ENCODE measurements at places on chromosomes 3 and 15. TPM values are rescaled to one million over a fixed set of nuclear protein-coding genes. Genes with fewer than 3 reads are reported as not detected.

- H3K27me3 ChIP-seq: no peaks in the 10 kb centered on the region
- H3K4me3 ChIP-seq: no peak overlapping the region
- H3K4me1 ChIP-seq: peaks cover 16% of the 10 kb centered on the region
- no peak for DNase-seq
- H3K36me3 ChIP-seq: no peaks in the 10 kb centered on the region
Observed at GRCh38 chr15:58247855-58248842, 110.0 kb downstream of the AQP9 start.

The IL12A gene
- total RNA-seq: 0.19 TPM

The SRPRB gene
- total RNA-seq: 39.7 TPM

The MEGF11 gene
- total RNA-seq: not detected

DNA sequence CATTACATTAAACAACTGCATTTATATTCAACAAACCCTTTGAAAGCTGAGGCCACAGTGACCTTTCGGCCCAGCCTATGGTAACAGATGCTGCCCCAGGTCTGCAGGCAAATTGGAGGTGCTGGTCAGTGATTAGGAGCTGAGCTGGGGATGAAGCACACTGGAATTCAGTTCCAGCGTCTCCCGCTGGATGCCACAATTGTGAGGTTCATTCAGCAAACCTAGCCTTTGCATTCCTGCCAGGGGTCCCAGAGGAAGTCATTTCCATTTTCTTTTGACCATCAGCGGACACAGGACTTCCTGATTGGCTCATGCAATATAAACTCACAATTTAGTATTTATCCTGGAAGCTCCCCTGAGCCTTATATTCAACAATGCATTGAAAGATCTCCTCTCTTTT lies 89.5 kb downstream of the IL20RB start:
- H3K27me3 ChIP-seq: peaks cover 4% of the 10 kb centered on the region
- H3K27ac ChIP-seq: no peak overlapping the region
- no peaks in the 10 kb centered on the region for H3K36me3 ChIP-seq
- DNase-seq: no peak
- H3K4me3 ChIP-seq: no peak overlapping the region

The SLC22A13 gene
- total RNA-seq: 0.61 TPM

- DNase-seq: no peak
- H3K4me1 ChIP-seq: peaks cover 1% of the 10 kb centered on the region
- no peaks in the 10 kb centered on the region for H3K36me3 ChIP-seq
- H3K27me3 ChIP-seq: peaks cover 13% of the 10 kb centered on the region
- H3K4me3 ChIP-seq: no peak overlapping the region
- H3K27ac ChIP-seq: no peak overlapping the region
Observed at GRCh38 chr3:10672422-10672821, 143.6 kb upstream of the SLC6A11 start.

GRCh38 chr3:187750006-187750512 lies 4.8 kb upstream of the BCL6 start:
- H3K27me3 ChIP-seq: no peaks in the 10 kb centered on the region
- no peak for DNase-seq
- peak overlapping the region; percentile 73 for H3K4me3 ChIP-seq
- H3K27ac ChIP-seq: peak overlapping the region; percentile 81
- H3K4me1 ChIP-seq: peaks cover 58% of the 10 kb centered on the region
- peaks cover 14% of the 10 kb centered on the region for H3K36me3 ChIP-seq

The CDC25A gene
- total RNA-seq: 19.0 TPM
